ENCODE measurements at places on chromosomes 16 and 17. TPM values are rescaled to one million over a fixed set of nuclear protein-coding genes. Genes with fewer than 3 reads are reported as not detected.

The ERN1 gene
- total RNA-seq = 6.0 TPM

The SOX9 gene
- total RNA-seq = 9.0 TPM

The TNP2 gene
- not detected for total RNA-seq

The CCL3 gene
- total RNA-seq = 0.96 TPM

The TP53TG3C gene
- total RNA-seq = not detected

The CACNG5 gene
- not detected for total RNA-seq

The WFIKKN2 gene
- total RNA-seq = not detected

The PRKAR1A gene
- 208 TPM for total RNA-seq

The XAF1 gene
- 28.1 TPM for total RNA-seq

The NCOR1 gene
- total RNA-seq = 54.2 TPM

The HBA1 gene
- total RNA-seq = not detected
